Stimulated activated CD8-positive, alpha-beta memory T cell treated with anti-CD3 and anti-CD28 coated beads, Interleukin-4, amount 100 ng/mL, for 1 hour (primary cell): ENCODE measurements at places on chromosomes 4 and X.

GRCh38 chr4:67714248-67714583, 13.3 kb upstream of the UBA6 start:
- no peak for DNase-seq

DNA sequence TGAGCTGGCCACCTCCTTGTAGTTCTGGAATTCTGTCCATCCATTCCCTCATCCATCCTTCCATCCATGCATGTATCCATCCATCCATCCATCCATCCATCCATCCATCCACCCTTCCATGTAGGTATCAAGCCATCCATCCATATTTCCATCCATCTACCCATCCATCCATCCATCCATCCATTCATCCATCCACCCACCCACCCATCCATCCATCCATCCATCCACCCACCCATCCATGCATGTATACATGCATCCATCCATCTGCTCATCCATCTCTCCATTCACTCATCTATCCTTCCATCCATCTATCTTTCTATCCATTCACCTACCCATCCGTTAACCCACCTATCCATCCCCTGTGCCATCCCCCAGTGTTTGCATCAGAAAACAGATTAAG, 153.6 kb upstream of the STX18 start:
- no peak for DNase-seq

DNA sequence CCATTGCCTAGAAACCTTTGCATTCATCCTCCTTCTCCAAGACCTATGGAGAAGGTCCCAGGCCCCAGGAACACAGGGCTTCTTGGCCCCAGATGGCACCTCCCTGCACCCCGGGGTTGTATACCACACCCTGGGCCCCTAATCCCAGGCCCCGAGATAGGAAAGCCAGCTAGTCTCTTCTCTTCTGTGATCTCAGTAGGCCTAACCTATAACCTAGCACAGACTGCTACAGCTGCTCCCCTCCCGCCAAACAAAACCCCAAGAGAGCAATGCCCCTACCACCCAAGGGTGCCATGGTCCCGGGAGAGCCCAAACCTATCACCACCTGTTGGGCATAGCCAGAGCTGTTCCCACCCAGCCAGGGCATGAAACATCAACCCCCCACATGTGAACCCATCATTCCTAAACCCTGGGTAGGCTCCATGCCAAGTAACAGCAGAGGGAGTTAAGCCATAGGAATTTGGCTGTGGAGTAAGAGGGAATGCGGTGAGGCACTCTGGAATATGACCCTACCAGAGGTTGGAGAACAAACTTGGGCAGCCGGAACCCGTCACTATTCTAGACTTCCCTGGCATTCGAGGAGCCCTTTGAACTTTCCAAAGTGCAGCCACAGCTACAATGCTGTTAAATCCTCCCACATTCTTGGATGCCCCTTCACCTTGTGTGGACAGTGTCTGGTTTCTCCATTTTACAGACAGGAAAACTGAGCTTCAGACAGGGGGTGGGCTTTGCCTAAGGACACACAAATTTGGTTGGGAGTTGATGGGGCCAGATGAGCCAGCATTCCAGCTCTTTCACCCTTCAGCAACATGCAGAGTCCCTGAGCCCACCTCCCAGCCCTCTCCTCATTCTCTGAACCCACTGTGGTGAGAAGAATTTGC, 10.9 kb upstream of the SASH3 start:
- no peak for DNase-seq

DNA sequence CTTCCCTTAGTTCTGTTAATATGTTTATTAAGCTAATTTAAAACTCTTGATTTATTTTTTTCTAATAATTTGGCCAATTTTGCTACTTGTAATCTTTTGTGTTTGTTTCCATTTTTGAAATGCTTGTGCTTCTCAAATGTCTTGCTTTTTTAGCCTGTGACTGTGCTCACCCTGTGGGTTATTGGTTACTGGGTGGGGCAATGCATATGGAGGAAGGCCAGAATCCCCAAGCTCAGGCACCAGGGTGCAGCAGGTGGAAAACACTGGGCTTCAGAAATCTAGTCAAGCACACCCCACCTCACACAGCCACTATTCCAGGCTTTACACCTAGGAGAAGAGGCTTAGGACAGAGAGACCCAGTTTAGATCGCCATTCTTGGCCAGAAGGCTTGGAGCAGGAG, 33.1 kb downstream of the ETNPPL start:
- DNase-seq: no peak

DNA sequence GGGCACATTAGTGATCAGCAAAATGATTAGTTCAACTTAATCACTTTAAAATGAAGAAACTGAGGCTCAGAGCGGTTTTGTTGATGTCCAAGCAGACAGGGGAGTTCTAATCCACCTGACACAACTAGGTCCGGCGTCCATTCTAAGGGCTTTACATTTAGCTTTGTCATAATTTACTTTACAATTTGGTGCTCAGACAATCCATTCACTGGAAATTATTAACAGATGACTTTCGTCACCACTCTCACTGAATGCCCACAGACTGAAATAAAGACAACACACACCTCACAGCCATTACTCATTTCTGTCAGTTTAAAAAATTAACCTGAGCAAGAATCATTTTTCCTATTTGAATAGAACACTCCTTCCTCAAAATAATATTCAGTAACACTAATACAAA, 10.8 kb downstream of the NR3C2 start:
- DNase-seq: no peak

- DNase-seq: no peak
Observed at GRCh38 chr4:106291678-106292077, 24.3 kb downstream of the TBCK start.

GRCh38 chrX:122625821-122626220, 558.3 kb upstream of the GRIA3 start:
- no peak for DNase-seq

DNA sequence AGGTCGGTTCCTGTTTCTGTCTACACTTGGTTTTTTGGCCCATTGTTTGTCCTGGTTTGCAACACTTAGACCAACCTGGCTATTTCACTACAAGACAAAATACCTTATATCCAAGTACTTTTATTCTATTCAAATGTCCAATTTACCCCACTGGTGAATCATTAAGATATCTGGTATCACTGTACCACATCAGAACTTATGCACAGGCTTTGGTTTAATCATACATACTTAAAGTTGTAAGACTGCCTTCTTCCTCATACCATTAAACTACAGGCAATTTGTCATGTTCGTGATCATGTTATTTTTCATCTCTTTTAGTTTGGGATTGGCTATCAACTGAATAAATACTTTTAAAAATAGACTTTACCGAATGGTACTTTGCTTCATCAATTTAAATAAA, 53.0 kb upstream of the ATOH1 start:
- DNase-seq: no peak

- DNase-seq: no peak
Observed at GRCh38 chrX:13511241-13511943, 58.0 kb upstream of the EGFL6 start.

- no peak for DNase-seq
Observed at GRCh38 chrX:30212172-30212571, 3.2 kb upstream of the MAGEB2 start.
